ENCODE measurements at places on chromosomes 16 and 17.

DNA sequence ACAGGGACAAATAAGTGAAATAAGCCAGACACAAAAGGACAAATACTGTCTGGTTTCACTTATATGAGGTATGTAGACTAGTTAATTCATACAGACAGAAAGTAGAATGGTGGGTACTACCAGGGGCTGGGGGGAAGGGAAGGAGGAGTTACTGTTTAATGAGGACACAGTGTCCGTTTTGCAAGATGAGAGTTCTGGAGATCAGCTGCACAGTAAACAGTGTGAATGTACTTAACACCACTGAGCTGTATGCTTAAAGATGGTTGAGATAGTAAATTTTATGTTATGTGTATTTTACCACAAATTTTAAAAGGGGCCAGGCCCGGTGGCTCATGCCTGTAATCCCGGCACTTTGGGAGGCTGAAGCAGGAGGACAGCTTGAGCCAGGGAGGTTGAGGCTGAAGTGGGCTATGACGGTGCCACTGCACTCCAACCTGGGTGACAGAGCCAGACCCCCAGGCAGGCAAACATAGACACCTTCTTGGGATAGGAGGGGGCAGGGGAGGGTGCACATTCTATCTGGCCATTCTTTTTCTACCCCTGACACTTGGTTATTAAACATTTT, 23.5 kb downstream of the LRRC75A start:
- no peak for DNase-seq

GRCh38 chr17:19304209-19304608, 58.3 kb downstream of the B9D1 start:
- DNase-seq: no peak

DNA sequence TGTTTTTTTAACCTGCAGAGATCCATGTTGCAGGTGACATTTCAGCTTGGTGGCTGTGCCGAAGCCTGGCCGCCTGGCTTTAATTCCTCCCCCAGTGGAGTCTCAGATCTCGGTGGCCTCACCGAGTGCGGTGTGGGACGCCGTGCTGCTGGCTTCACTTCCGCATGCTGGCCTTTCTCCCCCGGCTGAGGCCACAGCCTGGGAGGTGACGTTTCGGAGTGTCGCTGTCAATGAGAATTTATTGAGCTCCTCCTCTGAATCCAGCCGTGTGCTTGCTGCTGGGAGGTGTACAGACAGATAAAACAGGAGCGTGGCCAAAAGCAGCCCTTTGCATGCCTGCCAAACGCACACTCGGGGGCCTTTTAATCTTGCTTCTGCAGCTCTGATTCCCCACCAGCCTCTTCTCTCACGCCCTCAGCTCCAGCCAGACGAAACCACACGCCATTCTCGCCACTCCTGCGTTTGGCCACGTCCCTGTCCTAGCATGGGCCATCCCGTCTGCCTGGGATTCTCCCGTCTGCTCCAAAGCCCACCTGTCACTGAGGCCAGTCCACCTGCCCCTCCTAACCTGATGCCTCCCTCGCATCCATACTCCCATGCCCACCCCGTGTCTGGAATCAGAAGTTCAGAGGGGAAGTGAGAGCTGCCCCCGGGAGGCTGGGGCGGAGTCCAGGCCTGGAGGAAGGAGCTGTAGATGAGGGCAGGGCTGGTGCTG, 3.6 kb downstream of the GSE1 start:
- DNase-seq: no peak

- no peak for DNase-seq
Measured at GRCh38 chr17:73791121-73791520, 146.9 kb upstream of the SDK2 start.

GRCh38 chr16:9151074-9151473, 59.6 kb downstream of the HAPSTR1 start:
- DNase-seq: no peak

GRCh38 chr16:17370223-17370707, 100.5 kb downstream of the XYLT1 start:
- no peak for DNase-seq

DNA sequence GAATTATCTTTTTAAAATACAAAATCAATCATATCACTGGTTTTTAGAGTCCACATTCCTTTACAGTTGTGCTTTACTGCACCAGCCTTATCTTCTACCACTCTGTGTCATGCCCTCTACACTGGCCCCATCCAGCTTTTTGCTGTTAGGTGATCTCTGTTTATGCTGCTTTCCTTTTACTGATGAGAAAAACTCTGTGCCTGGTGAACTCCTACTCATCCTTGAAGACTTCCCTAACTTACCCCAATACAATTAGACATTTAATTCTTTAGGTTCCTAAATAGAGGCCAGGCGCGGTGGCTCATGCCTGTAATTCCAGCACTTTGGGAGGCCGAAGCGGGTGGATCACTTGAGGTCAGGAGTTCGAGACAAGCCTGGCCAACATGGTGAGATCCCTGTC, 64.6 kb downstream of the MRTFB start:
- no peak for DNase-seq

DNA sequence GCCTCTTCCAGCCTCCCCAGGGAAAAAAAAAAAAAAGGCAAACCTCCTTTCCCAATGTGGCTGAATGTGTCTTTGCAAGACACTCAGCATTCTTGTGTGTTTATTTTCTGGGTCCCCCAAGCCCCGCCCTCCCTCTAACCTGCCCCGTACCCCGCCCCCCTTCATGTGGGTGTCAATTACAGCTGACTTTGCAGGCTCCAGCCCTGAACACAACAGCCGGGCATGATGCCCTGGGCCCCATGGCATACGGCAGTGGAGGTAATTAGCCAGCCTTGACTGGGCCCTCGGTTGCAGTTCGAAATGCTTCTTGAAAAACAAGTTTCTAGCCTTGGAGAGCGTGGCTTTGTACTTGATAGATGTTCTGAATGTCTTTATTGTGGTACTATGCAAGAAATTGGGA, 354.7 kb upstream of the RBFOX1 start:
- DNase-seq: no peak

DNA sequence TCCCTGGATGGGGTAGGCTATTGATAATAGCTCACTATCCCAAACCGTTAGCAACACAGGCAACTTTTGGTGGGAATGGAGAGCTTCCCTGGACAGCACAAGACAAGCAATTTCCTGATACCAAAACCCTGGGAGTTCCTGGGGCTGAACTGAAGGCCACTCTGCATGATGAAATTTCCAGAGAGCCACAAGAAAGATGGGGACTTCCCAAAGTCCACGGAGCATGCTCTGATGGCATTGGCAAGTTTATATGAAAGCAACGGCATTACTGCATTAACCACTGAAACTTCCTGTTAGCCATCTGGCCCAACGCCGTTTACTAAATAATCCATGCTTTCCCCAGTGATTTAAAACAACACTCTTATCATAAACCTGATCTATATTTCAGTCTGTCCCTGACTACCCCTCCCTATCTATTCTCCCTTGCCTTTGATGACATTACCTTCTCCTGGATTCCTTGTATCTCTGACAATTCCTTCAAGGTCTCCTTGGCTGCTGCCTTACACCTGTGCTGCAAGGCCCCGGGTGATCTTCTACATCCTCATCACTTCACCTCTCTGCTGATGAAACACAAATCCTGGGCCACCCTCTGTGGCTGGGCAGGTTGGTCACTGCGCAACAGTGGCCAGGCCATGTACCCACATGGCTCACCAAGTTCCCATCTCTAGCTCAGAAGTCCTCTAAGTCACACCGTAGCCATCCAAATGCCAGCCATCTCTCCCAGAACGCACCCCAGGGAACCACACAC, 108.5 kb upstream of the RCVRN start:
- no peak for DNase-seq

- DNase-seq: no peak
Measured at GRCh38 chr16:87066133-87067002, 250.8 kb downstream of the C16orf95 start.

- no peak for DNase-seq
Measured at GRCh38 chr17:38741921-38742410, 6.2 kb downstream of the PCGF2 start.

DNA sequence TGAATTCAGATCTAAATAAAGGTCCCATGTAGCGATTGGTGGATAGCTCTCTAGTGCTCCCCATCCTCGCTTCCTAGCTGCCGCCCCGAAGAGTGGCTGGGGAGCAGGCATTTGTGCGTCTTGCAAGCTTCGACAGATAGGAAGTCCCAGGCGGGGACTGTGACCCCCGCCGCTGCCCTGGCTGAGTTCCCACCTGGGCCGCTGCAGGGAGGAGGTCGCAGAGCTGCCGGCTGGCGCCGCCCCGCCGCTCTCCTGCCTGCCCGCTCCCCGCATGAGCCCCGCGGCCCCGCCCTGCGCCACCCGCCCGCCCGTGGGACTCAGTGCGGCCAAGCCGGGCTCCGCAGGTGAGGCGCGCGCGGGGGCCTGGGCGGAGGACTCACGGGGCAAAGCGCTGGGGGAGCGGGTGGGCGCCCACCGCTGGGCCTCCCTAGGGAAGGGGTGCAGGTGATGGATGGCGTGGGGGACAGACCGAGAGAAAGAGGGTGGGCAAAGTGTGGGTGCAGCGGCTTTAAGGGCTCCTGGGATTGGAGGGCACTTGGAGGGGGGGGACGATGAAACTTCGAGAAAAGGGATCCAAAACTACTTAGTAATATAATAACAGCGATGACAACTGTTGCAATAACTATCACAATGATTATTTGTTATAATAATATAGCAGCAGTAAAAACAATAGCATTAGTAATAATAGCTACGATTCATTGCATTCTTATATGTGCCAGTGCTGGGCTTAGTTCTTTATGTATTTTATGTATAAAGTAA, at the start of gene OTOA:
TSS of gene OTOA (plus strand) at position 80 of the 759 bp plus-strand sequence. CDS start 14,547 bp downstream, outside the sequence.
- peak; percentile 10 for DNase-seq

DNA sequence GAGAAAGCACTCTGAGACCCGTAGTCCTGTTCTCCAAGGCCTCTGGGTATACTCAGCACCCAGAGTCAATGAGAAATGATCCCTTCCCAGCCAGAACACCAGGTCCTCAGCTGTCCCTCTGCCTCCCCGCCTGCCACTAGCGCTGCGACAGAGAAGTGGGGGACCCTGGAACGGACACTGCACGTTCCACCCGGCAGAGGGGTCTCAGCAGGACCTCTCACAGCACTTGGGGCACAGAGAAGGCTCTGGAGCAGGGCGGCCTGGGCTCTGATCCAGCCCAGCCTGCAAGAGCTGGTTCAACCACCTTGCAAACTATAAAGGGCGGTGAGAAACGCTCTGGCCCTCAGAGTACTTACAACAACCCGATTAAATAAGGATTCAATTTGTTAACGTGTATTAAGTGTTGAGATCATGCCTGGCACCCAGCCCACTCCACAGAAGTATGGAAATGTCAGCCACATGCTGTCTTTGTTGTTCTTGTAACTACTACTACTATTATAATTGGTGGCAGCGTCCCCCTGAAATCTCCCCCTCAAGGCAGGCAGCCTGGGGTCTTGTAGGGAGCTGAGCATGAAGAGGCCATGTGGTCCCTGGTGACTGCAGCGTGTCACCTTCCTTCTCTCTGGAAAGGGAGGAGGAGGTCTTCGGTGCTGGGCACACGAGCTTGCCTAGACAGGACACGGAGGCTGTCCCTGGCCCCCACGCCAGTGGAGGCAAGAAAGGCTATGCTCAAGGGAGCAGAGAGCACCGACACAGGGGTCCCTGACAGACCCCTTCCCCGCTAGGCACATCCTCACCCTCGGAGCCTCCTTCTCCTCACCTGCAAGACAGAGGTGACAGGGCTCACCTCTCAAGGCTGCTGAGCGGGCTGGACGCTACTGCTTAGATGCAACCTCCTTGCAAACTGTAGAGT, 2.4 kb downstream of the OSGIN1 start:
- DNase-seq: no peak

DNA sequence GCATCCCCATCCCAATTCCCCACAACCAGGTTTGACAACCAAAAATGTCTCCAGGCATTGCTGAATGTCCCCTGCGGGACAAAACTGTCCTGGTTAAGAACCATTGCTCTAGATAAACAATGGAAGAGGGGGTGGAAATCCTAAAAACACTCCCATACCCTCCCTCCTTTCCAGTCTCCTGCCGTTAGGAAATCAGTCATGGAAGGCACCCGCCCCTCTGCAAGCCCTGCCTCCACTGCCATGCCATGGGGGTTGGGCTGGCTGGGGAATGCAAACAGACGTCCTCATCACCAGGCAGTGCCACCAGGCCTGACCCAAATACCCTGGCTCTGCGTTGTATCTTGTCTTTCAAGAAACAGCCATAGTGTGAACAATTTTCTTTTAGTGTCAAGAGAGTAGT, 57.5 kb downstream of the CYTH1 start:
- no peak for DNase-seq

GRCh38 chr17:57114085-57114673, 29.1 kb downstream of the AKAP1 start:
- DNase-seq: peak; percentile 58

- DNase-seq: no peak
Measured at GRCh38 chr17:50550661-50551432, 3.9 kb downstream of the SPATA20 start.

DNA sequence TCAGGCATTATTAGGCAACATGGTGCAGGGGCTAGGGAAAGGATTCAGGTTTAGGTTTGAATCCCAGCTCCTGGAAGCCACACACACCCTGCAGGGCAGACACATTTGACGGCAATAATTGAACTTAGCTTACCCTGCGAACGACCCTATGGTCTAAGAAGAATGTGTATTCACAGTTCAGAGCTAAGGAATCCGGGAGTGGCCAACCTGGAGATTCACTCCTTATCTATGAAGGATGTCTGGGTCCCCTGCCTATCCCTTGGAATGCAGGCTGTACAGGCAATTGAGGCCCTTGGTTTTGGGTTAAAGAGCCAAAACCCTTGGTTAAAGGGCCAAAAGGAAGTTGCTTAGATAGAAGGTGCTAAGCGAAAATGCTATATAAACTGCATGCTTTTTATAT, 2.9 kb upstream of the SYT17 start:
- DNase-seq: no peak

Data from effector memory CD8-positive, alpha-beta T cell (primary cell).